Fibroblast of skin of back (primary cell): ENCODE measurements at places on chromosomes 13 and 19.
A peak's percentile ranks its signal among the peaks of the same experiment; 100 is the strongest.

DNA sequence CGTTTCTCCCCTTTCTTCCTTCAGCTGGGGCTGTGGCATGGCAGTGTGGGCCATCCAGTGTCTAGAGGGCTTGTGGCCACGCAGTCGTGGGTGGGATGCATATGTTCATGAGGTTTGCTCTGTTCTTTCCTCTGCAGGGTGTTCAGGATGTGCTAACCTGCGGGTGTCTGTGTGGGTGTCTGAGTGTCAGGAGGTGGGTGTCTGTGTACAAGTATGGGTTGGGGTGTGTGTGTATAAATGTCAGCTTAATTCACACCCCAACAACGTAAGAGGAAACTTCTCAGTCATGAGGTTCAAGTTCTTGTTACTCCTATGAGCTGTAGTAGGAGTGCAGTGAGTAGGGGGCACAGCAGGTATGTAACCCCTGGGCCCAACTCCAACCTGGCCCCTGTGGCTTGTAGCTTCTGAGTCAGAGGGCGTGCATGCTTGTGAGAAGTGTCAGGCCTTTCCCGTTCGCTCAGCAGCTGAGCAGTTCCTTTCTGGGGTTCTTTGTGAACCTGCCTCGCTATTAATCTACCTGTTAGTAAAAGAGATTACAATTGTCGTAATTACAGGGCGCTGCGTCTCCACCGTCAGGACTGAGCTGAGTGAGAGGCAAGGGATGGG lies 49.1 kb downstream of the NFIX start:
- no peak for DNase-seq

- DNase-seq, result no peak
Measured at GRCh38 chr13:94140511-94140910, 339.0 kb downstream of the DCT start.

GRCh38 chr13:98123176-98123575 lies 19.7 kb upstream of the FARP1 start:
- DNase-seq, result no peak

DNA sequence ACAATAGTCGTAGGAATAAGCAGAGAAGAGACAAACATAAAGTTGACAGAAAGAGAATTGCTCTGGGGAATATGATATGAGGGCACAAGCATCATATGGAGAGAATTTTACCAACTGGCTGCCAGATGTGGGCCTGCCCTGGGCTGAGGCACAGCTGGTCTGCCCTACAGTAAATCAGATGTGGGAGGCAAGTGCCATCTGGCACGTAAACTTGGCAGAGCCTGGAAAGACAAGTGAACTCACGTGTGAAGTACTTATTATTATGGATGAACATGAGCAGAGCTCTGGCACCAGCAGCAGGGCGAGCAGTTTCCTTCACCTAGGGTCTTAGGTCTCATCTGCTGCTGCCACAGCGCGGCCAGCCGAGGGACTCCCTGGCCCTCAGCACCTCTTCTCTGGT lies 20.6 kb downstream of the PCDH8 start:
- DNase-seq, result no peak

DNA sequence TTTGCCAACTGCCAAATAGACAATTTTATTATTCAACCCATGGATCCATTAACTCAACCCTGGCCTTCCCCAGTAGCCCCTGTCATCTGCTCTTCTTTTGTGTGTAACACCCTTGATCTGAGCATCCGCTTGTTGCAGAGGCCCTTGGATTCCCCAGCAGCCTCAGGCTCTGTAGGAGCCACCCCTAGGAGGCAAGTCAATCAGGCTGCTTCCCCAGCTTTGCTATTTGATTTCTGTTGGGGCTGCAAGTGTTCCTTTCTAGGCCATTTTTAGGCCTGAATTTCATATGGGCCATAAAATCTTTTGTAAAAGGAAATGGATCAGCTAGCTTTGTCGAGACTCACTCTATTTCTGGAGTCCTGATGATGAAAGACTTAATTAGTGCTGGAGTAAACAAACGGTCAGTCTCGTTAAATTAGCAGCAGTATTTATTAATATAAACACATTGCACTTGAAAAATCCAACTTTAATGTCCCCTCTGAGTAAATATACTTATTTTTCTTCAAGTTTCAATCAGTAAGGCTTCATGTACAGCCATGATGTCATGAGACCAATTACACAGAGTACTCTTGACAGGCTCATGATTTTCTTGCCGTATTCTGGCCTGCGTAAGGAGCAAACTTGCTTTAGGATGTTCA lies 105.3 kb downstream of the RGCC start:
- DNase-seq, result no peak

DNA sequence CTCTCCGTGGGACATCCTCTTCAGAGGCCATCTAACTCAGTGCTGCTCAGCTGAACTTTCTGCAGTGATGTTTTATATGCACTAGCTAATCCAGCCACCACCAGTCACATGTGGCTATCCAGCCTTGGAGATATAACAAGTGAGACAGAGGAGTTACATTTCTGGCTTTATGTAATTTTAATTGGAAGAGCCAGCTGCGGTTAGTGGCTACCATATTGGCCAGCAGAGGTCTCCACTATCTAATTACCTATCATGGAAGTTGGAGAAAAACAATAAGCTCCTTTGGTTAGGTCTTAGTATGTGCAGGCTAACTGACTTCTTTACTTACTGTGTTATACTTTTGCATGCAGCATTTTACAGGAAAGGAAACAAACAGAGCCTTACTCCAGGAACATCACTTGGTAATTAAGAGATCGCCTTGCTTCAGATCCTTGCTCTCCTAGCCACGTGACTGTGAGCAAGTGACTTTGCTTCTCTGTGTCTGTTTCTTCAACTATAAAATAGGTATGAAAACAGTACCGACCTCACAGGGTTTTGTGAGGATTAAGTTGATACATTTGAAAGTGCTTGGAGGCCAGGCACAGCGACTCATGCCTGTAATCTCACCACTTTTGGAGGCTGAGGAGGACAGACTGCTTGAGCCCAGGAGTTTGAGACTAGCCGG lies 1.6 kb upstream of the KLK10 start:
- peak; percentile 32 for DNase-seq
